Activated T-cell treated with anti-CD3 and anti-CD28 coated beads, Interleukin-2, amount 50 U/mL, for 24 hours (primary cell): ENCODE measurements at places on chromosomes 11 and 22.

GRCh38 chr11:37571246-37571645, 973.2 kb upstream of the RAG2 start:
- DNase-seq: no peak

- DNase-seq: no peak
These were observed 72.5 kb upstream of the MYO18B start for GRCh38 chr22:25669253-25670069.

- no peak for DNase-seq
These were observed 13.8 kb downstream of the SEC14L3 start for GRCh38 chr22:30457981-30458380.

DNA sequence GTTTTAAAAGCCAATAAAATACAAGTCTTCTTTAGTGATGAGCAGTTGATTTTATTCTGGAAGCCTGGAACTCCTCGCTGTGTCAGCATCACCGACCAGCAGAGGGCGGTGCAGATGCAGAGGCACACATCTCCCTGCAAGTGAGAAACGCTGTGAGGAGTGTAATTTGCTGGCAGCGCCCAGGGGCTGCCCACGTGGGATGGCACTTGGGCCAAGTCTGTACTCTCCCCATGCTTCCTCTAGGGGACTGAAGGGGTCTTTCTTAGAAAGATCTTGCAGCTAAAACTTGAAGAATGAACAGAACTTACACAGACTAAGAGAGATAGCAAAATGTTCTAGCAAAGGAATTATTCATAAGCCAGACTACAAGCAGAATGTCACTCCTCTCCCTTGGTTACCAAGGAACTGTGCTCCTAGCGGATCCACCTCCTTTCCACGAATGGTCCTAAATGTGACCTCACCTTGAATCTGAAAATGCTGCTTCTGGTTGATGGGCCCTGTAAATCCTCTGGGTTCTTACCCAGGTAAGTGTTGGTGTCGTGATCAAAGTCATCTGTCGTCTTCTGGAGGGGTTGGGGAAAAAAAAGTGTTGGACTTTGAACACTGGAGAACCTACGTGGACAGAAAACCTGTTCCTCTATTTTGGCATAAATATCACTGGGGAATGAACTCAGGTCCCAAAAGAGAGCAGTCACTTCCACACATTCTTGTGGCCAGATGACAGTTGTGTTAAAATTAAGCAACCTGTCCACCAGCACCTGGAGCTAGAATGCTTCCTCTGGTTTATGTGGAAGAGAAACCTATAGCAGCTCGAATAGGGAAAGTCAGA, 31.8 kb downstream of the CNTF start:
- DNase-seq: peak; percentile 85

DNA sequence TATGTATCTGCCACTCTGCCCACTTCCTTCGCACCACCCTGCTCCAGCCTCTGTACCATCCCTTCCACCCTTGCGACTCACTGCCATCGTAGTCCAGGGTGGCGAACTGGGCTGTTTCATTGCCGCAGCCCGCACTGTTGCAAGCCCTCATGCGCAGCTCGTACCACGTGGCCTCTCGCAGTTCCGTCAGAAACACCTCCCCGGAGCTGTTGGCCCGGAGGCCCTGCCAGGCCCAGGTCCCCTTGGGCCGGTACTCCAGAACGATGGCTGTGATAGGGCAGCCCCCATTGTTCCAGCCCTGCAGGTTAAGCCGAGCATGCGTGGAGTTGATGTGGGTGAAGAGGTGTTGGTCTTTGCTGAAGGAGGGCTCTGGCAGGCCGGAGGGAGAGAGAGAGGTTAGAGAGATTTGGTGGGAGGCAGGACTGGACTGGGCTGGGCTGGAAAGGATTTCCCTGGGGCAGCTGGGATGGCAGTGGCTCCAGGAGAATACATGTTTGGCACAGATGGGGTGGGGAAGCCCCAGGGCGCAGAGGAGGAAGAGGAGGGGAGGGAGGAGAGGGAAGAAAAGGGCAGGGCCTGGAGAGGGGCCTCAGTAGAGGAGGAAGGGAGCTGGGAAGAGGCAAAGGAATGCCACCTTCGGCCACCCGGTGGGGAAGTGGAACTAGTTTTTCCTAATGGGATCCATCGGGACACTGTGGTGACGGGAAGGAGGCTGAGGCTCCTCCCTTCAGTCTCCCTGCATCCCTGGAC, 109.6 kb downstream of the CEP164 start:
- no peak for DNase-seq

- no peak for DNase-seq
These were observed 70.3 kb upstream of the BDNF start for GRCh38 chr11:27770576-27770975.

DNA sequence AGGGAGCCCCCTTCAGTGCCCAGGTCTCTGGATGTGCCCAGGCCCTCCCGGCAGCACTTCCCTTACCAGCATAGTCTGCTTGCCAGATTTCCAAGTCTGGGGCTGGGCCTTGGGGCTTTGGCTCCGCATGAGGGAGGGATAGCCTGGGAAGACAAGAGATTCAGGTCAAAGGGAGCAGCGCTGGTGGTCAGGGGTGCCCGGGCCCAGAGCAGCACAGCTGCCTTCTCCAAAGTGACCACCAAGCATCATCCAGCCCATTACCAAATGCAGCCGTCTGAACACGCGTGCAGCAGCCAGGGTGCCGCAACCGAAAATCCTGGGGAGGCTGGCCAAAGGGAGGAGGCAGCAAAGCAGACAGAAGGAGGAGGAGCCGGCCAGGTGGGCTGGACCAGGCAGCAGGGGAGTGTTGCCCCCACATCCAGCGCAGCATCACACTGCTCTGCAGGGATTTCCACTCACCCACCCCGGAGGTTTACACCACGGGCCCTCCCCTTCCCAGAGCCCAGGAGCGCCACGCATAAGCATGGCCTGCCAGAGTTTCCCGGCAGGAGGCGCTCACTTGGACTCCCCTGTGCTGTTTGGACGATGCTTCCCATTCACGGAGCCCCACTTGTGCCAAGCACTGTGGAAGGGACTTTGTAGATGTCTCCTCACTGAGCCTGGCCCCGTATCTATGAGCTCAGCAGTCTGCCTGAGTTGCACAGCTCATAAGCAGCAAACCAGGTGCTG, 22.5 kb downstream of the TRIM29 start:
- no peak for DNase-seq

- DNase-seq: no peak
These were observed 27.3 kb upstream of the PICK1 start for GRCh38 chr22:38029901-38030300.

- DNase-seq: no peak
These were observed 69.9 kb upstream of the CHRM4 start for GRCh38 chr11:46461461-46461927.

DNA sequence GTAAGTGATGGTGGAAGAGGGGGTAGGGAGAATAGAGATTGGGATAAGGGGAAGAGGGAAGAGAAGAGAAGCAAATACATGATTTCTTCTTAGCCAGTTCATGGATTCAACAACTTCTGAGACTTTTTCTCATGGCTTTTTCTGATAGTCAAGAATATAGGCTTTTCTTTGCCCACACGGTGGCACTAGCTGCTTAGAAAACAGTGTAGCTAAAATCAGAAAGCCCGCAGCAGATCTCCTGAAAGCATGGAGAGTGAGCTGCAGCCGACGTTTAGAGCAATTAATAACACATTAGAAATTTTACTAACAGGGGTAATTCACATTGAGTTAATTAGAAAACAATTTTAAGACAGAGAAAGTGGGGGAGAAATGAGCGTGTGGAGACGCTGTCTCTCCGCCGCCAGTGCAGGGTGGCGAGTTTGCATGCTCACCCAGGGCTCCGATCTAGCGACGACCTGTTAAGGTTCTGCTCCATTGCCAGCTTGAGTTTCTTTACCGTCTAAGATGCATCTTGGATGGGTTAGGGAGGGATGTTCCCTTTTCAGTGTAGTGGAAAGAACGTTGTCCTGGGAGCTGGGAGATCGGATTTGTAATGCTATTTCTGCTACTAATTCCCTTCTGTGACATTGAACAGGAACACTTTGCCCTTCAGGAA, 3.3 kb upstream of the RAG1 start:
- DNase-seq: peak; percentile 37

- no peak for DNase-seq
These were observed 6.3 kb downstream of the CRY2 start for GRCh38 chr11:45853332-45854219.

DNA sequence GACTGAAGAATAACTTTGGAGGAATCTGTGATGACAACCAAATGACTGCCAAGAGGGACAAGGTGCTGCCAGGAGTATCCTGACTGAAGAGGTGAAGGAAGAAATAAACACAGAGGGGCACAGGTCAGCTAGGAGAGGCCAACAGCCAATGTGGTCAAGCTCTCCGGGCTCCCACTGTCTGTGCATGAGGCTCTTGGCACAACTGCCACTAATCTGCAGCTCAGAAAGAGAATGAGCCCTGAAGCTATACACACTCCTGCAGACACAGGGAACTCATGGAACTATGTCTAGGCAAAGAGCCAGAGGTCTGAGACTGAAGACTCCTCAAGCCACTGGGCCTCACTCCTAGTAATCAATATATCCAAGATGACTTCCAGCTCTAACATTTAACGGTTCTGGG, 7.0 kb downstream of the THRSP start:
- DNase-seq: no peak

DNA sequence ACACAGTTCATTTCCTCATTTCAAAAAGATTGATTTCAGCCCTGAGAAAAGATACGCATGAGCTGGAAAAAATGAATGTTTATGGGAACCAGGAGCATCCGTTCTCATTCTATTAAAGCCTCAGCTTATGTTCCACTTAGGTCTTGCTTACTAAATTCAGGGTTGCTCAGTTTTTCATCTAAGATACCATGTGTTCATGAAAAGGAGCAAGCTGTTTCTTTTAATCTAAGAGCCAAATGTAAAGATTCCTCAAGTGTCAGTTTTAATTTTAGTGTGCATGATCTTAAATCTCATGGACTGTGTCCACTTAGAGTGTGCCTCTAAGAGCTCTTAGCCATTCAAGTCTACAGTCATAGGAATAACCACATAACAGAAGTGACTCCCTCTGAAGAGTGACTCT, 141.5 kb upstream of the ARHGAP42 start:
- DNase-seq: no peak

DNA sequence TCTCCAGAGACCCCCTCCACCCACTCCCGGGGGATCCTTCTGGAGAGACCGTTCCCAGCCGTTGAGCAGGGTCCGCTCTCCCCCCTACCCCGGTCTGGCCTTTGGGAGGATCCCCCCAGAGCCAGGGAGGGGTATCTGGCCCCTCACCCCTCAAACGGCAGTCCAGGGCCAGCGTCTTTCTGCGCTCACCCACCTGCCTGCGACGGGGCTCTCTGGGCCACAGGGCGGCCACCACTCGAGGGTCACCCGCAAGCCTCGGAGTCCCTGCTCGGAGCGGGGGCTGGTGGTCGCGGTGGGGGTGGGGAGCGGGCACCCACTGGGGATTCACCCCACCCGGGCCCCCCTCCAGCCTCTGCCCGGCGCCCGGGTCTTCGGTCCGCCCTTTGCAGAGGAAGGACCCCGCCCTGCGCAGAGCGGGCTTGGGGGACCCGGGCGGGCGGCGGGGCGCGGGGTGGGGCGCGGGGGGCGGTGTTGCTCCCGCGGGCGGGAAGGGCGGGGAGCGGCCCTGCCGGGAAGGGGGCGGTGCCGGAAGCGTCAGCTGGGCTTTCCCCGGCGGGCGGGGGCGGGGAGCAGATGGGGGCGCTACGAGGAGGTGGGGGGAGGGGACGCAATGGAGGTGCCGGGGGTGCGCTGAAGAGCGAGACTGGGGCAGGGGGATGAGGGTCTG, 16.6 kb downstream of the CRELD2 start:
- peak; percentile 93 for DNase-seq

- no peak for DNase-seq
These were observed 684.0 kb downstream of the OPCML start for GRCh38 chr11:132848336-132848735.

DNA sequence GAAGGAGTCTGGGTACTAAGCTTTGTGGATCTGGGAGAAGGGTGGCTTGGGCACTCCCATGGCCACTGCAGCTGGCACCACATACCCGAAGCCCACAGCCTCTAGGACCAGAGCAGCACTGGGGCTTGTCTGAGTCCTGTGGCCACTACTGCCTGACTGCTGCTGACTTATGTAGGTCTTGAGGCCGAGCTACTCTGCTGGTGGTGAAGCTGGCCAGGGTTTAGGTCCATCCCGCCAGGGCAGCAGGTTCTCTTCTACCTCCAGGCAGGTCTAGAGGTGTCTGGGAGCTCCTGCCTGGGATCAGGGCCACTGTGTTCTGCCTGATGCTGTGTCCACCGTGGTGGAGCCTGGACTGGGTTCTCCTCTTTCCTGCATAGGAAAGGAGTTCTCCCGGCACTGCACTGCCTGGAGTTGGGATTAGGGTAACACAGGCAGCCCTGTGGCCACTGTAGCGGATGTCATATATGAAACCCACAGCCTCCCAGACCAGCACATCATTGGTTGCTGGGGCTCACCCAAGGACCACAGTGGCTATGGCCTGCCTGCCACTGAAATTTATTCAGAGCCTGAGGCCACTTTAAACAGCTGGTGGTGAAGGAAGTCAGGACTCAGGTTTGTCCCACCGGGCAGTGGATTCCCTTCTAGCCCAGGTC, 109.8 kb upstream of the SERPIND1 start:
- DNase-seq: no peak

GRCh38 chr22:48414651-48415050, 1413.0 kb downstream of the BRD1 start:
- DNase-seq: no peak

GRCh38 chr11:76153571-76153923, 52.8 kb downstream of the WNT11 start:
- DNase-seq: peak; percentile 24

DNA sequence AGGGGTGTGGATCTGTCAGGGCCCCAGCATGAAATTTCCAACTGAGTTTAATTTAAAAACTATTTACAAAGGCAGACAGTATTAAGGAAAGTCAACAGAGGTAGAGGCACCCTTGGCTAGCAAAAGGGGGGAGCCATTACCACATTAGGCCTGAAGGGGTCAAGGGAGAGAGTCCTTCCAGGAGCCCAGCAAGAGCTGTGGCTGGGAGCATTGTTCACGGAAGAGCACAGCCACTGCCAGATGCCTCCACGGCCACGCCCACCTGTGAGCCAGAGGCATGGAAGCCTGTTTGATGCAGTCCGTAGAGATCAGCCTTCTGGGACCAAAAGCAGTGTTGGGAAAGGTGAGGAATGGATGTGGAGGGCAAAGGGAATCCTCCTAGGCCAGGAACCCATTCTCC, 102.6 kb downstream of the GALNT18 start:
- no peak for DNase-seq
